ENCODE measurements at places on chromosomes 7 and 10. TPM values are rescaled to one million over a fixed set of nuclear protein-coding genes. Genes with fewer than 3 reads are reported as not detected.

Gene FAM25A
- not detected for total RNA-seq

DNA sequence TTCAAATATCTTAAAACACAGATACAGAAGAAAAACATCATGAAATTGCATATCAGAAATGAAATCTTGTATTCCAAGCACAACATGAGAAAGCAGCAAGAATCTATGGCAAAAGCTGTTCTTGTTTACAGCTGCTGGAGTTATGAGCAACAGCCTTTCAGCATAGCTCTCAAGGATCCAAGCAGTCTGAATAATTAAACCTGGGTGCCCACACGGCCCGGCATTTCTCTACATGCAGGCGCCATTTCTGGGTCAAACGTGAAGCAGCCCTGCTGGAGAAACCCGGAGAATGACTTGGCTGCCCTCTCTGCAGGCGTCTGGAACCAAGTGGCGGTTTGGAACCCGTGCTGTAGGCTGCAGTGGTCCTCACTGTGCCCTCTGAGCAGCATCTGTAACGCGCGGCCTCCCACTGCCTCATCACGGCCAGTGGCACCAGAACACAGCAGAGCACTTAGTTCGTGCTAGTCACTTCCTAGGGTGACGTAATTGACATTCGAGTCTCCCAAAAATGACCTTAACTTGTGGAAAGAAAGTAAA, 213.0 kb downstream of the TCERG1L start:
- DNase-seq: no peak

DNA sequence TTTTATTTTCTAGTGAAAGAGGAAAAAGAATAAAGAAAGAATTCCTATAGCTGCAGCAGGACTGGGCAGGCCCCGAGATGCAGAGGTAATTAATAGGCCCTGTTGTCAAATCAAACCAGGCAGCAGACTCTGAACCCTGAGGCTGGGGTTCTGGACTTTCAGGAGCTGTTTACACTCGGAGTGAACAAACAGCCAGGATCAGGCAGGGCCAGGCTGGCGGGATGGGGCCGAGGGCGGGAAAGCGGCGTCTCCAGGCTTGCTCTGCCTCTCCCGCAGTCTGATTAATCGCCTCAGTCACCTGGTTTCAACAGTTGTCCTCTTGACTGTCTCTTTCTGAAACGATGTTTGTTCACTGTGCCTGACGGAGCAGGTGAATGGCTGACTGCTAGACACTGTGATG, 675.4 kb upstream of the FOXK1 start:
- DNase-seq: no peak

Gene CNNM1
- total RNA-seq: 0.63 TPM

DNA sequence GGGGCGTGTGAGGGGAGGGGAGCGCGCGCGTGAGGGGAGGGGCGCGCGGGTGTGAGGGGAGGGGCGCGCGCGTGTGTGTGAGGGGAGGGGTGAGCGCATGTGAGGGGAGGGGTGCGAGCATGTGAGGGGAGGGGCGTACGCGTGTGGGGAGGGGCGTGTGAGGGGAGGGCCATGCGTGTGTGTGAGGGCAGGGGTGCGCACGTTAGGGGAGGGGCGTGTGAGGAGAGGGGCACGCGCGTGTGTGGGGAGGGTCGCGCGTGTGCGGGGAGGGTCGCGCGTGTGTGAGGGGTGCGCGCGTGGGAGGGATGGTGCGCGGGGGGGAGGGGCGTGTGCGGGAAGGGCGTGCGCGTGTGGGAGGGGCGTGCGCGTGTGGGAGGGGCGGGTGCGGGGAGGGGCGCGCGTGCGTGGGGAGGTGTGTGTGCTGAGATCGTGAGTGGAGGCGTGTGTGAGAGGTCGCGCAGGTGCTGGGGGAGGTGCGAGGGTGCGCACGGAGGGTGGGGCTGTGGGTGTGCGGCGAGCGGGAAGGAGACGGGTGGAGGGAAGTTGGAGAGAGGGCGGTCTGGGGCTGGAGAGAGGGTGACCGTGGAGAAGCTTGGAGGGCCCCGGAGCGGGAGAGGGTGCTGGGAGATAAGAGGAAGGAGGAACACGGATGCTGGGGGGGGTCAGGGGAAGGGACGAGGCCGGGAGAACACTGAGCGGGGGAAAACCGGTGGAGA, 19.7 kb downstream of the MXI1 start:
- no peak for DNase-seq

All from epithelial cell of proximal tubule (primary cell).